Glomerular endothelial cell (primary cell): ENCODE measurements at places on chromosomes 16 and 17. TPM values are rescaled to one million over a fixed set of nuclear protein-coding genes. Genes with fewer than 3 reads are reported as not detected.

Gene TLK2
- total RNA-seq: 27.9 and 28.6 TPM in 2 replicates

Gene ABCC11
- total RNA-seq: 0.29 TPM in 1 of 2 replicates, not detected in the other

DNA sequence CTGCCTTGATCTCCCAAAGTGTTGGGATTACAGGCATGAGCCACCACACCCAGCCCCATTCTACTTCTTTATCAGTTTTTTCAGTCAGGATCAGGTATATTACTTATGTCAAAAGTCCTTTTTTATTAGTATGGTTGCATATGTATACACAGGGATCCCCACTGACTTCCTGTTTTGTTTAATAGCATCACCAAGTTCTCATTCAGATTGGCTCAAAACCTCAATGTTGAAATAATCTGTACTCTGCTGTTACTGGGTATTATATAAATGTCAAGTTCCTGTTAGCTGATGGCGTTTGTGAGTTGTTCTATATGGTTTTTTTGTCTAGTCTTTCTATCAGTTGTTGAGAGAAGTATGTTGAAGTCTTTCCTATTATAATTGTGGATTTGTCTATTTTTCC is 168.5 kb downstream of the BCAS3 start:
- no peak for DNase-seq

GRCh38 chr16:2082171-2082982 is 34.6 kb downstream of the TSC2 start:
- no peak for DNase-seq

- peak; percentile 48 for DNase-seq
Measured at GRCh38 chr16:23060458-23061320, 88.6 kb downstream of the USP31 start.

DNA sequence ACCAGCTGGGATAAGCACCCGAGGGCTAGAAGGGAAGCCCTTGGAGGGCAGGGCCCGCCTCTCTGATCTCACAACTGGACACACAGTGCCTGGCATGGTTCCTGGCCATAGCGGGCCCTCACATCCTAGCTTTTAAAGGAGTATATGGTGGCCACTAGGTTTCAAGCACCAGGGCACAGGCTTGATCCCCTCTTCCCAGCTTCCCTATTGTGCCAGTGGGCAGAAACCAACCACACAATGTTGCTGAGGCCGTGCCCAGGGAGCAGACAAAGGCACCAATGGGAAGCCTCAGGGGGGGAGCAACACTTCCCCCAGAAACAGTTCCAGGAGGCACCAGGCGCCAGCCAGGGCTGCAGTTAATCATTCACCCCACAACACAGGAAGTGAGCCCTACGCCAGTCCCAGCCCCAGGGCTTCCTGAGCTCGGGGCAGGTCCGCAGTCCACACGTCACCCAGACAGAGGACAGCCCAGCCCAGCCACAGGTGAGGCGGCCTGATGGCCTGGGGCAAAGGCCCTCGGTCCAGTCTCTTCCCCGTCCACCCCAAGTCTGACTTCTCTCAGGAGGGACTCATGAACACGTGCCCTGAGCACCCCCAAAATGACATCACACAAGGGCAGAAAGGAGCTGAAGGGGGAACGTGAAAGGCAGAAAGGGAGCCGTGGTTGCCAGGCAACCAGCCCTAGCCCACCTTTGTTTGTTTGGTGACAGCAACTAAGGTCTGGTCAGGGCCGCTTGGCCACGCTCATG is 12.8 kb downstream of the SMIM5 start:
- DNase-seq: peak; percentile 45
